ENCODE measurements at places on chromosomes 1 and 21.

DNA sequence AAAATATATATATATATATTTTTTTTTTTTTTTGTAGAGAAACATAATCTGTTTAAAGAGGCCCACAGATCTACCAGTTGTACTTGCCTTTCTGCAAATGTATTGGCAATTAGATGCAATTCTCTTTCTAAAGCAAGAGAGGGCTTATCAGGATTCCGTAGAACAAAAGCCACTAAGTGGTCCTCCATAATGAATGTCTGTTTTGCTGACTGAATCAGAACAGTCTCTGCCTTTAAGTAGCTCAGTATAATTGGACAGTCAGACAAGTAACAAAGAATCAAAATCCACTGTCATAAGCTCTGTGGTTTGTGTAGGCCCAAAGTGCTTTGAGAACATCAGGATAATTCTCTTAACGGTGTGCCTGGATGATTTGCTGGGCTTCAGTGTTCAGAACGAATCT is 17.3 kb downstream of the SARS1 start:
- no peak for DNase-seq

GRCh38 chr1:85276978-85277639 is 677 bp upstream of the BCL10 start:
- no peak for DNase-seq

GRCh38 chr1:47854552-47855144 is 142.5 kb downstream of the TRABD2B start:
- no peak for DNase-seq

- no peak for DNase-seq
Measured at GRCh38 chr1:64790832-64791487, 46.1 kb downstream of the RAVER2 start.

DNA sequence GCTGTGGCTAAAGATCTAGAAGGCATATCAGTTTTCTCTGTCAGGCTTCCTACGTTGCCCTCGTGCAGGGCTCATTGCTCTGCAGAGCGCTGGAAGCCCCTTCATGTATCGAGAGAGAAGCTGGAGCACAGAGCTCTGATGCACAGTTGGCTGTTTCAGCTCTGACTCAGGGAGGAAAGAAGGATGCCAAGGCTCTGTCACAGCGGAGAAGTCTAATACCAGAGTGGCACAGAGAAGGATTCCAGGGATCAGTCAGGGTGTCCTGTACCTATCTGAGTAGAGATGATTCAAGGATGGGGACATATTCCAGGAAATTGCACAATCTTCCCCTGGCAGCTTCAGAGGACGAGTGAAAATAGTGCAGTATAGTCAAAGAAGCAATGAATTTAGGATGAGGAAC is 179.2 kb upstream of the FMN2 start:
- DNase-seq: no peak

DNA sequence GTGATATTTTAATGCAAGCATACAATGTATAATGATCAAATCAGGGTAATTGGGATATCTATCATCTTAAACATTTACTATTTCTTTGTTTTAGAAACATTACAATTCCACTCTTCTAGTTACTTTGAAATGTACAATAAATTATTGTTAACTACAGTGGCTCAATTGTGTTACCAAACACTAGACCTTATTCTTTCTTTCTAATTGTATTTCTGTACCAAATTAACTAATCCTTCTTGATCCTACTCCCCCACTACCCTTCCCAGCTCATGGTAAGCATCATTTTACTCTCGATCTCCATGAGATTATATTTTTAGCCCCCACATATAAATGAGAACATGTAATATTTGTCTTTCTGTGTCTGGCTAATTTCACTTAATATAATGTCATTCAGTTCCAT is 95.0 kb upstream of the MROH9 start:
- no peak for DNase-seq

DNA sequence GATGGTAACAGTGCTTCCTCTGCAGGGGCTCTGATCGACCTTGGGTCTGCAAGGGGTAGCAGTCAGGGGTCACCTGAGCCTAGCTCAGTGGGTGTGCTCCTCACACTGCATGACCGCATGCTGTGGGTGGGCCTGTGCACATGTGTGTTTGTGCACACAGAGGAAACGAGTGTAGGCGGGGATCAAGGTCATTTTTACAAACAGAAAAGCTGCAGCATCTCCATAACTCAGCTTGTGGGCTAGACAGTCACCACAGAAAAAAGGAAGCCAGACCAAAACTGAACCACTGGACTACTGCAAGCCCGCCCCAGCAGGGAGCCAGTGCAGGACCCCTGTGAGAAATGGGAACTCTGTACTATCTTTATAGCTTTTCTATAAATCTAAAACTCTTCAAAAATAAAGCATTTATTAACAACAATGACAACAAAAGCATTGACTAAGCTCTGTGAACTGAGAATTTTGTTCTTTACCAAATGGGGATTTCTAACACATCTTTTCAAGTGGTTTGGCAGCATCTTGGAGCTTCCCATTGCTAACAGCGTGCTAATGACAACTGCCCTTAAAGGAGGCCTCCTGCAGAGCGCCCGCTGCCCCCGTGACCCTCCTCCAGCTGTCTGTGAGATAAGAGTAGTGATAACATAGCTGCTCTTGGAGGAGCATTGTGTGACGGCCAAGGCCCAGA is 19.9 kb upstream of the NEK2 start:
- DNase-seq: no peak

DNA sequence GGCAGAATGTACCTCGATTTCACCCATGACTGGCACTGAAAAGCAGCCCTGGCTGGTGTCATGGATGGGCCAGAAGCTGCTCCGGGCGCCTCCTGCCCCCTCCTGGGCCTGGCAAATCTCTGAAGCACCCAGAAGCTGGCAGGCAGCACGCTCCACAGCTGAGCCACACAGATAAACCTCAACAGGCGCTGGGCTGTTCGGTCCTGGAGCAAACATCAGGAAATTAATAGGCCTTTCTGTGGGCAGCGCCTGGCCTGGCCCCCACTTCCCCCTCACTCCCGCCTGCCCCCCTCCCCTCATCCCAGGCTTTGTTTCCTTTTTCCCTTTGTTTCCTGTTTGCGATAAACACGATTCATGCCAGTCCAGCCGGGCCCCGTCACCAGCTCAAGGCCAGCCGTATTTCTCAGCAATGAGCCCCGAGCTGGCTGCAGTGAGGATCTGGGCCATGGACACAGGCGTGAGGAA is 20.1 kb upstream of the DISP3 start:
- DNase-seq: no peak

GRCh38 chr1:116218922-116219321 is 107.7 kb downstream of the MAB21L3 start:
- no peak for DNase-seq

- DNase-seq: no peak
Measured at GRCh38 chr1:62417351-62417999, 19.4 kb upstream of the USP1 start.

DNA sequence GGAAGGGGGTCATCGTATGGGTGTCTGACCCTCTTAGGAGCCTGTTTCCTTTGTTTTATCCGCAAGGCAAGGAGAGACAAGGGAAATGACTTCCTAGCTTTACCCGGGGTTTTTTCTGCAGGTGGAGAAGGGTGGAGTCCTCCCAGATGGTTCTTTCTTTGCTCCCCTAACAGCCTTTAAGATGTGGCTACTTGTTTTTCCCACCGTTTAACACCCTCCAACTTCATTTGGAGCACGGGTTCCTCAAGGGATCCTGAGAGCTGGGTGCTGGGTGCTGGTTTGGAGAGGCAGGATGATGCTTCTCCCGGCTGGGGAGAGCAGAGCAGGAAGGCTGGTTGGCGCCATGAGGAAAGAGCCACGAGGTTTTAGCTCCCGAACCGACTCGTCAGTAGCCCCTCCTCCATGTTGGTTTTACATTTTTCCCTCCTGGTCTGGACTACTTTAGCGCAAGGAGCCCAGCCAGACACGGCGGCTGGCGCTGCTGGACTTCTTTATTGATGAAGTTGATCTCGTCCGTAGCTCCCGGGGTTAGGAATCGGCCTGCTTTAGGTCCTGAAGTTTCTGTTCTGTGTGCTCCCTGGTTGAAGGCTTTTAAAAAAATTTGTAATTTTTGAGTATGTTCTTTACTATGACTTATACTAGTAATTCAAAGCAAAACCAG is 1.4 kb downstream of the UCK2 start:
- no peak for DNase-seq

DNA sequence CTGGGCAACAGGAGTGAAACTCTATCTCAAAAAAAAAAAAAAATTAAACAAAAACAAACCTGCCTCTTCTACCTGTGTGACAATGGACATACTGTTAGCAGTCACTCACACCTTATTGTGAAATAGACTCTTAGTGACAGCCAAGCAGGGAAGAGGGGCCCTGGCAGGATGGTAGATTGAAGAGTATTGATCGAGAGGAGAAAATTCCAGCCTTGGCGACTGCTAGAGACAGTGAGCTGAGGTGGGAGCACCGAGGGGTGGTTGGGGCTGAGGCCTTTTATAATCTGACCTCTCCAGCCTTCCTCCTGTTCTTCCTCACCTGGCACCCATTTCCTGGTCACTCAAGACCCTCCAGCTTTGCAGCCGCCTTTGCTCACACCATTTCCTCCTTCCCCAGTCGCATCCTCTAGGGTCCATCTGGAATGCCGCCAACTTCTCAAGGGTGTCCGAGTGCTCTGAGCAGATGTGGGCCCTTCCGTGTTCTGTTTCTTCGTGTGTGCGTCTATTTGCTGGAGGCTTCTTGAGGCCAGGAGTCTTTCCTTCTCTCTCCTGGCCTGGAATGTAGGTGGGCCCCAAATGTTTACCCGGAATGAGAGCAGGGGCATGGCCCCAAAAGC is 196.9 kb upstream of the TMEM51 start:
- DNase-seq: no peak

DNA sequence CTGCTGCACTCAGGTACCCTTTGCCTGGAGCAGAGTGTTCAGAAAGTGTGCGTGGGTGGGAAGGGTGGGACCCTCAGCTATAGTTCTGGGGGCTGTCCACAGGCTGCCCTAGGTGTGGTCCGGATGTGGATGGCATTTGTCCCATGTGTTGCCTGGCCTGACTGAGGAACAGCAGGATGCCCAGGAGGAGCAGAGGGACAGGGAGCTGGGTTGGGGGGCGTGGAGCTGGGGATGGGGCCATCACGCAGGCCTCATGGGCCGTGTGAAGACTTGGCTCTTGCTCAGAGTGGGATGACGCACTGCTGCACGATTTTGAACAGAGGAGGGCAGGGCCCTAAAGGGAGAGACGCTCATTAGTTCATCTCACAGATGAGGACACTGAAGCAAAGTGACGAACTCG is 17.0 kb downstream of the C1orf115 start:
- DNase-seq: no peak

DNA sequence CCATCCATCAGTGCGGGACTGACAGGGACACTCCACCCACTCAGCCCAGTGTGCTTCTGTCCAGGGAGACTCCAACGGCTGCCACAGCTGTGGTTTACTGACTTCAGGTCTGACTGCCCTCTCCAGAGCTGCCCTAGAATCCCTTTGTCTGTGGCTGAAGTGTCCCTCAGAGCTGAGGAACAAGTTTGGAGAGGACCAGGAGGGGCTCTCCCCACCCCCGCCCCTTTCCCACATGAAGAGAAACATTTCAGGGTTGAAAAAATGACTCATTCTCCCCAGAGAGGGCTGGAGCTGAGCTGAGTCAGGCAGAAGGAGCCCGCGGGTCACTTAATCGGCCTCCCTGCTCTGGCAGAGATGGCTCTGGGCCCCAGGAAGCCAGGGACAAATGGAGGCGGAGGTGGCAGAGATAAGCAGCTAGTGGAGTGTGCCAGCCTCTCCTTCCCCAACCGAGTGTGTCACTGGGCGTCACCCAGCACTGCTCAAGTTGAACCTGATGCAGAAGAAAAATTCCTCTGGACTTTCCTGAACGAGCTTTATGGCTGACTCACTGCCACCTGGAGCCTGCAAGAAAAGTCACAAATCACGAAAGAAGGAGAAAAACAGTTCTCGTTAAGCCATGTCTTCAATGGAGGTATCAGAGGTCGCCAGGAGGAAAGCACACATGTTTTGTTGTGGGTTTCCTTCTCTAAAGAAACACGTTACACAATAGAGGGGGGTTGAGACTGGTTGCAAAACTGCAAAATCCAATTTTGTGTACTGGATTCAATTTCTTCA is 34.3 kb upstream of the ECE1 start:
- peak; percentile 73 for DNase-seq

DNA sequence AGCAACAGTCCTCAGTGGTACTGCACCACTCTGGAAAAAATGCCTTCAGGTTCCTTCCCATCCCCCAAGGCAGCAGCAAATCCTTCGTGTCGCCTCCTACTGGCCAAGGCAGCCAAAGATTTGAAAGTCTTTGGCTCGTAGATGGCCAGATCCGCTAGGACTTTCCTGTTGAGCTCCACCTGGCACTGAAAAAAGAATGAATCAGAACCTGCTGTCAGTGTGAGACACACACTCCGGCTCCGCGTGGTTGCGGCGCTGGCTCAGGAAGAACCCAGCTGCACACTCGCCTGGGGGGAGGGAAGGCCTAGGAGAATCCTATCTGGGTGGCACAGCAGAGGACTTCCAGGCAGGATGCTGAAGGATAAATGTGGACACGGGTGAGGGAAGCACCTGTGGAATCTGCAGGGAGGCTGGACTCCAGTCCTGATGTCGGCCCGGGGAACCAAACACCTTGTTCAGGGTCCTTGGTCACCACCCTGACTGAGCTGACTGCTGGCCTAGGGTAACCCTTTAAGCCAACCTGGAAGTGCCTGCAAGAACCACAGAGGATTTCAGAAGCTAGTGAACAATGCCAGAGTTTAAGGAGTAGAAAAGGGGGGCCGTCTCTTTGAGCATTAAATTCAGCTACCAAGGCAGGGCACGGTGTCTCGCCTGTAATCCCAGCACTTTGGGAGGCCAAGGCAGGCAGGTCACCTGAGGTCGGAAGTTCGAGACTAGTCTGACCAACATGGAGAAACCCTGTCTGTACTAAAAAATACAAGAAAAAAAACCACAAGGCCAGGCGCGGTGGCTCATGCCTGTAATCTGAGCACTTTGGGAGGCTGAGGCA is 3.2 kb upstream of the CCNL2 start:
- no peak for DNase-seq

GRCh38 chr1:200923601-200924000 is 28.9 kb downstream of the INAVA start:
- DNase-seq: no peak

DNA sequence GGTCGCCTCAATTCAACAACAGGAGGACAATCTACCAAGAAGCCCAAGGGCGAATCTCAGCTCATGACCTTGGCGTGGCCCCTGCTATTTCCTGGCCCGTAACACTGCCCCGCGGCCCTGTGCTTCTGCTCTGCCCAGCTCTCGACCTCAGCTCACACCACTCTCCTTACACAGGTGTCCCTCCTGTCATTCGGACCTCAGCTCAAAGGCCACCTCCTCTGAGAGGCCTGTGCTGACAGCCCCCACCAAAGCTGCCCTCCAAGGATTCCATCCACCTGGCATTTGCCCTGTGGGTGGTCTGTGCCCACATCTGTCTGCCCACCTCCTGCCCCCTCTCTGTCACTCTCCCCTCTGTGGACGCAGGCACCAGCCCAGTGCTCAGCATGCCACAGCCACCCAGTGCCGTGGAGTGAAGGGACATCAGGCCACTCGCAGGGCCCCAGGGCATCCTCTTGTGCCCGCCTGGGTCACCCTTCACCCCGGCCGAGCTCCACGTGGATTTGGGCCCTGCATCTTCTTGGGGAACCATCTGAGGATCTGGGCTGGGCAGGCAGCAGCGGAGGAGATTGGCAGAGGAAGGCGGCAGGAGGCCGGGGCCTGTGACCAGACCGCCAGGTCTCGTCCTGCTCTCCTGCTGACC is 70.3 kb downstream of the DHRS3 start:
- no peak for DNase-seq

- no peak for DNase-seq
Measured at GRCh38 chr1:18895317-18895716, 7.0 kb downstream of the ALDH4A1 start.

Data from stimulated activated CD4-positive, alpha-beta T cell treated with anti-CD3 and anti-CD28 coated beads, Interleukin-2, amount 100 ng/mL, for 4 hours (primary cell).